ENCODE measurements at places on chromosomes 12 and 14.

DNA sequence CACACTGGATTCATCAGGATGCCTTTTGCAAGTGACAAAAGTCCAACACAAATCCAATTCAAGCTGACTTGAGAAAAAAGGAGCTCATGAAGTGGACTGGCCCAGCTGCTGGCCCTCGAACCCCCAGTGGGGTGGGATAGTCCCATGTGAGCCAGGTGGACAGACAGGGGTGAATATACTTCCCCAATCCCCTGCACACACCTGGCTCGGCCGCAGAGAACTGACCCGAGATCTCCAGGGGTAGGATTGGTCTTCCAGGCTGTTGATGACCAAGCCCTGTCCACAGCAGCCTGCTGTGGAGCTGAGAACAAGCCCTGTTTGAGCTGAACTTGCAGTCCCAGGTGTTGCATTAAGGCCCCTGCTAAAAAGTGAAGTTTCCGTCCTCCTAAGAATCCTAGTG is 56.2 kb downstream of the TPCN1 start:
- DNase-seq = no peak

GRCh38 chr14:104930526-104931303 is 6.0 kb downstream of the PLD4 start:
- no peak for DNase-seq

DNA sequence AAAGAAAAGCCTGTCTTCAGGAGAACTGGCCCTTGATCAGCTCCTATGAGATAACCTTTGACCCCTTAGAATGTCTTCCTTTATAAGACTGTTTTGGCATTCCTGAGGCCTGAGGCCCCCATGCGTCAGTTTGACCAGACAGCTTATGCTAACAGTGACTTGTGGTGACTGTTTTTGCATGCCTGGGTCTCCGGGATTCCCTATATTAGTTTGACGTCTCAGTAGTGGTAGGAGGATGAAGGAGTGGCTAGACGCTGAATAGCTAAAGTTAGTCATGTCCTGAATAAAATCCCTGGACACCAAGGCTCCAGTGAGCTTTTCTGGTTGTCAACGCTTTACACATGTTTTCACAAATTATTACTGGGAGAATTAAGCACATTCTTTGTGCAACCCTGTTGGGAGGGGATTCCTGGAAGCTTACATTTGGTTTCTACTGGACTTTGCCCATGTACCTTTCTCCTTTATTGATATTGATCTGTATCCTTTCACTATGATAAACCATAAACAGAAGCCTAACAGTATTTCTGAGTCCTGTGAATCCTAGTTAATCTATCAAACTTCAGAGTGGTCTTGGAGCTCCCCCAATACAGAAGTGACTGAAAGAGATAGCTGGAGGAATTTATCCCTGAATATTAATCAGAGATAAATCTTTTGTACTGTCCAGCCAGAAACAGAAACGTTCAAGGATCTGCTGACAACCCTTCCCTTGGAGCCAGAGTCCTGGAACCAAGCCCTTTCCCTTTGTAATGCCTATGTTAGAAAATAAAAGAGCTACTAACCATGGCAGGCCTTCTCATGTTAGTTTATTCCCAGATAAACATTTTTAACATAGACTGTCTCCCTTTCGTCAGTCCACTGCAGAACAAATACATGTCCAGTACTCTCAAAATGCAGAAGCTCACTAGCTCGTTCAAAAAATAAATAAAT is 479.2 kb downstream of the RPS29 start:
- no peak for DNase-seq

GRCh38 chr12:115035535-115036107 is 351.6 kb upstream of the TBX3 start:
- no peak for DNase-seq

DNA sequence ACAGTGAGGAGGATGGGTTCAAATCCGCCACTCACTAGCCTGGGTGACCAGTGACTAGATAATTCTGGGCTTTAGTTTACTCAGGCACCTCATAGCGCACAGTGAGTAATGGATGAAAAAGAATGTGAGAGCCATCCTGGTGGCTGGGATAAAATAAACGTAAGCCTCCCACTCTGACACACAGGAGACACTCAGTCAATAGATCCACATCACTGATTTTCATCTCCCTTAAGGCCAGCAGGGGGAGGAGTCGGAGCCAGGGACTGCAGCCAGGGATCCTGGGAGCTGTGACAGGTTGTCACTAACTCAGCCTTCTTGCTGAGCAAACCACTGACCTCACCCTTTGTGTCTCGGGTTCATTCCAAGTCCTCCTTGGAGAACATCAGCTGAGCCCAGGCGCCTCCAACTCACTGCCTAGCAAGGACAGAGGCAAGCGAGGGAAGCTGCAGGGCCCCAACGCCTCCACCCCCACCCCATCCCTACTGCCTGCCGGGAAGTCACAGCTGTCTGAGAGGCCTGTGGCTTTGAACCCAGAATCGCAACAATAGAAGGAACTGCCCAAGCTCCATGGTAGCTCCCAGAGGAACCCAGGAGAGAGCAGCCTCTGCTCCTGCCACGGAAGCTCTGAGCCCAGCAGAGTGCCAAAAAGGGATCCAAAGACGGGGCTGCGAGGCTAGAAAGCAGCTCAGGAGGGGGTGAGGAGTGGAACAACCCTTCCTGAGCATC is 30.7 kb downstream of the PXN start:
- DNase-seq = peak; percentile 61

DNA sequence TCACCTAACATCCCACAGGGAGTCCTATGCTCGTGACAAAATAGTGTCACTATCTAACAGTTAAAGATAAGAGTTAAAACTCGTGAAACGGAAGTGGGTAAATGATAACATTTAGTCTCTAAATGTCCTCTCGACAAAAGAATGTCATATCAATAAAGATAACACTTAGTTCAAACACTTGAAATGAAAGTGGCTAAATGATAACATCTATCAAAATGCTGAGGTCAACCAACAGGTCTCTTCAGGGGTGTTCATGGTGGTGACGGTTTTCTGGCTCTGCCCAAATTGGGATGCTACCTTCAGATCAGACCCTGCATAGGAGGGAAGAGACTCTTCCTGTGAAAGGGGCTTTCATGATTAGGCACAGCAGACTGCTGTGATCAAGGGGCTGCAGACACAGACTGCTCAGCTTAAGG is 22.1 kb downstream of the IL26 start:
- DNase-seq = no peak

DNA sequence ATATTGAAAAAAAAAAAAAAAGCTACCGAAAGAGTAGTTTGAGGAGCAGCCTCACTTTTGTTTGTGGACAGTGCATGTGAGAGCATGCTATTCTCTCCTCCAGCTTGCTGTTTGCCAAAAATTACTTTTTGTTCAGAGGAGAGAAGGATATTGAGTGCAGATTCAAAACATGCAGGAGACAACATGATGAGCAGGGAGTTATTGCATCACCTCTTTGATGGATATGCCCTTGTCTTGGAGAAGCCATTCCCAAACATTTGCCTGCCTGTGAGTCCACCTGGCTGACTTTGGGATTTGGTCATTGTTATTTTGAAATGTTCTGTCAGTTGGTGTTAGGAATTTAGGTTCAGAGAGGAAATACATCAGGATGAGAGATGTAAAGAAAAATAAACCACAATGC is 2.4 kb downstream of the C12orf75 start:
- DNase-seq = no peak

DNA sequence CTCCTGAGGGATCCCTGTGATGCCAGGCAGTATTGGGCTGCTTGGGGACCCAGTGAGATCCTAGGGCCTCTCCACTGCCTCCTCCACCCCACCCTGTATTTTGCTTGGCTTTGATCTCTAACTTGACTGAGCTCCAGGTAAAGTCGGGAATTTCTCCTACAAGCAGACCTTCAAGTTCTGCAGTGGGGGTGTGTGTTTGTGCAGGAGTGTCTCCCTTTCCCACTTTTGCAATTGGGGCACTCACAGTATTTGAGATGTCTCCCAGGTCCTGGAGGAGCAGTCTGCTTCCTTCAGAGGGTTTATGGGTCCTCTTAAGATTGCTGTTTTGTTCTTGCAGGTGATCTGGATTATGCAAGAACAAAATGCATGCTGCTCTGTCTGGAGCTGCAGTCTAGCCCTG is 68.9 kb downstream of the ALG10B start:
- no peak for DNase-seq

GRCh38 chr12:57821474-57822214 is 3.1 kb upstream of the AVIL start:
- no peak for DNase-seq

DNA sequence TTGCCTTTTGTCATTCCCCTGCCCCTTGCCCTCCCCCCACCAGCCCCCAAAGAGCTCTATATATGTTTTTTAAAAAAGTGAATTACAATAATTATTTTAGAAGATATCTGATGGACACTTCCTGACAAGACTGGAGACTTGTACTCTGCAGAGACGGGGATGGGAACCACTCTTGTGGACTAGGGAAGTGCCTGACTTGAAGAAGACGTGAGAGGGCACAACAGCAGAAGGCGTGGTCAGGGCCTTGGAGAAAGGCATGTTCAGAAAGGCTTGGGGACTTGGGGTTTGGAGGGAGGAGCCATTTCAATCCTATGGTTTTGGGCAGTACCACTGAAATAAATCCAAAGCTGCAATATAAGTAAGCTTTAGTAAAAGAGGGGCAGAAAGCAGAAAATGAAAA is 154.7 kb downstream of the APAF1 start:
- DNase-seq = no peak

GRCh38 chr12:57850854-57851430 is 4.4 kb upstream of the CTDSP2 start:
- DNase-seq = no peak

DNA sequence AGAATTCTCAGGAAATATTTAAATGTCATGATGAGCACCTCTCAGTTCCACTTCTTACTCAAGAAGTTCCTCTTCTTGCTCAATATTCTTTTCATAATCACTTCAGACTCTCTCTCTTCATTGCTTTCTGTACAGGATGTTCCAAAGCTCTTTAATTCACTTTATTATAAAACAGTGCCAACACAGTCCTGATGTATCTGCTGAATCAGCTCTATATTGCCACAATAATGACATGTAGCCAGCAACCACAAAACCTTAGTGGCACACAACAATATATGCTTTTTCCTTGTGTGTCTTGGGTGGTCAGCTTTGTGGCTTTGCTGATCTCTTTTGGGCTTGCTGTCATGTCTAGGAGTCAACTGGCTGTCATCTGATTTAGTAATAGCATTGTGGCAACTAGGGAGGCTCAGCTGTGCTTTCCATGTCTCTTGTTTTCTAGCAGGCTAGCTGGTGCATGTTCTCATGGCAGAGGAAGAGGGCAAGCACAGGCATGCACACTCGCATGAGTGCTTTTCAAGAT is 52.8 kb upstream of the SLC2A13 start:
- DNase-seq = no peak

- no peak for DNase-seq
These were observed 124.1 kb upstream of the RBM19 start for GRCh38 chr12:114090211-114090610.

- no peak for DNase-seq
These were observed 1.1 kb downstream of the NUMB start for GRCh38 chr14:73457041-73457923.

DNA sequence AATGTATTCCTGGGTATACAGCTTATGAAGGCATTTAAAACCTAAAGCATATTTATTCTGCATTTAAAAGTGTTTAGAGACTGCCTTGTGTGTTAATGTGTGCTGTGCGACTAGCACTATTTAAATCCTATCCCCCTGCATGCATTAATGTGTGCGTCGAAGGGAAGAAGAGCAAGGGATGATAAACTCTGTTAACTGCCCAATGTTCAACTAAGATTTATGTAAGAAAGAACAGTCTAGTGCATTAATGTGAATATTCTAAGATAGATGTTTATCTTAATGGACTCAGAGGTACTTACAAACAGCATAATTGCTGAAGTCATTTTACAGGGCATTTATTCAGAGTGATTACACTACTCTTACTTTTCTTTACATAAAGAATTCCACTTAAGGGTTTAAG is 424.8 kb downstream of the DIO2 start:
- DNase-seq = no peak

DNA sequence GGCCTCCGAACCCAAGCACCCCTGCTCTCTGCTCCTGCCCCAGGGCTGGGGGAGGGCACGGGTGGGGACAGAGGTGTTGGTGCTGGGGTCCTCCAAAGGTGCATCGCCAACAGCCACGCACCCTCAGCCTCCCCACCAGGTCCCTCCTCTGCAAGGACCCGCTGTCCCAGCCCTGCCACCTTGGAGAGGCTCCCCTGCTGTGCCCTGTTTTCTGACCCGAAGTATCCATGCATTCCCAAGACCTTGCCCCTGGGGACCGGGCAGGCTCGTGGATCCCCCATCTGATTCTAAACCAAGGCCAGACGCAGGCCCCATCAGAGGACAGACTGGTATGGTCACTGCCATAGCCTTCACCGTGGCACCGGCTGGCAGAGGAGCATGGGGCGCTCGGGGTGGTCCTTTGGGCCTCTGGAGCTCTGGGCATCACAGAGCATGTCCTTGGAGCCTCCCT is 22.7 kb upstream of the BEGAIN start:
- no peak for DNase-seq

DNA sequence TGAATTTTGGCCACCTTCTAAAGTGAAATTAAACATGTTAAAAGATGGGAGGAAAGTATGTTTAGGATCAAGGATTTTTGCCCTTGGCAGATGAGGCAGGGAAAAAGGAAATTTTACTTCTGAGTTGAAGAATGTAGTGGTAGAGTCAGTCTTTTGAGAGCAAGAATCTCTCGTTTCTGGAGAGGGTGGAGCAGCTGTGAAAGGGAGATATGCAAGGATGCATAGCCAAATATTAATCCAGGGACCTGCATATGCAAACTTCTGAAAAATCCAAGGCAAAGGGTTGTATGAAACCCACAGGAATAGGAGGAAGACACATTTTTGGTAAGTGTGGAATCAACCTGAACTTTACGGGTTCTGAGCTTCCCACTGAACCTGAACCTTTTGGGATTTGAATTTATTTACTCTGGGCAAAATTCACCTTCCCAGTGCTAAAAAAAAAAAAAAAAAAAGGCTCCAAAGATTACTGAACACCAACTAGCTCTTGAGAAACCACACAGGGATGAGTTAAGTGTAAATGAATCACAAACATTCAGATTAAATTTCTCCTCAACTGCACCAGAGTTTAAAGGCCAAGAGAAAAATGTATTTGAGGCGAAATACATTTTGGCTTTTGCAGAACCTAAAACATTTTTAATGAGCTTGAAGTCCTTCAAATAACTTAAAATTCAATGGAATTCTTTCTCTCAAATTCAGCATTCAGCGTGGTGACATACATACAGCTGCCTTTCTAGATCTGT is 187.1 kb upstream of the CDKN3 start:
- no peak for DNase-seq

GRCh38 chr14:106315436-106315835 is 789.1 kb downstream of the TMEM121 start:
- no peak for DNase-seq
